Melanocyte of skin (primary cell): ENCODE measurements at places on chromosomes 5 and 9. TPM values are rescaled to one million over a fixed set of nuclear protein-coding genes. Genes with fewer than 3 reads are reported as not detected.

ARSI gene
- 18.5 and 31.6 TPM in 2 replicates for total RNA-seq

SLC25A25 gene
- total RNA-seq: 22.0 and 25.4 TPM in 2 replicates

BSPRY gene
- 0.31 and 0.67 TPM in 2 replicates for total RNA-seq

ADAMTSL2 gene
- under 0.01 TPM in 1 of 2 replicates, not detected in the other for total RNA-seq

APBA1 gene
- 3.3 and 3.8 TPM in 2 replicates for total RNA-seq
